ENCODE measurements at places on chromosomes 7 and 10.

DNA sequence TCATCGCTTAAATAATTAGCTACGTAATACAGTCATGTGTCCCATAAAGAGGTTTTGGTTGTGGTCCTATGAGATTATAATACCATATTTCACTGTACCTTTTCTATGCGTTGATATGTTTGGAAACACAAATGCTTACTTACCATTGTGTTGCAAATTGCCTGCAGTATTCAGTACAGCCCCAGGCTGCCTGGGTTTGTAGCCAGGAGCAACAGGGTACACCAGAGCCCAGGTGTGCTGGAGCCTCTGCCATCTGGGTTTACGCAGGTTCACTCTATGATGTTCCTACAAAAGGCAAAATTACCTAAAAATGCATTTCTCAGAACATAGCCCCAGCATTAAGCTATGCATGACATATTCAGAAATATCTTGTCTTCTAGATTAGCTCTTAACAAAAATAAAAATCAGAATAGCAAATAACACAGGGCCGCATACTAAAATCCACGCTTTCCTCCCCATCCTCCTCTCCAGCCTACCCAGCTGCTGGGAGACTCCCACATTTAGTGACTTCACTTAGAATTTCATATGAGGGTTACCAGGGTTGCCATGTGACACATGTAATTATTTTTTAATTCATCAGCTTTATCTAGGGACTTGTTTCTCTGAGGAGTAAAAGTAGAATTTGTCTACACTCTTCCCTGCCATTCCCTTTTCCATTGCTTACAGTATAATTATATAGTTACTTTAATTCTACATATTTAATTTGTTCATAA is 559.0 kb upstream of the ADARB2 start:
- no peak for DNase-seq

- DNase-seq: peak; percentile 11
Observed at GRCh38 chr10:117134306-117135025, 3.6 kb downstream of the VAX1 start.

GRCh38 chr7:15681631-15682030 is 4.9 kb downstream of the MEOX2 start:
- no peak for DNase-seq

GRCh38 chr7:77989981-77990566 is 191.5 kb downstream of the PHTF2 start:
- DNase-seq: peak; percentile 11

DNA sequence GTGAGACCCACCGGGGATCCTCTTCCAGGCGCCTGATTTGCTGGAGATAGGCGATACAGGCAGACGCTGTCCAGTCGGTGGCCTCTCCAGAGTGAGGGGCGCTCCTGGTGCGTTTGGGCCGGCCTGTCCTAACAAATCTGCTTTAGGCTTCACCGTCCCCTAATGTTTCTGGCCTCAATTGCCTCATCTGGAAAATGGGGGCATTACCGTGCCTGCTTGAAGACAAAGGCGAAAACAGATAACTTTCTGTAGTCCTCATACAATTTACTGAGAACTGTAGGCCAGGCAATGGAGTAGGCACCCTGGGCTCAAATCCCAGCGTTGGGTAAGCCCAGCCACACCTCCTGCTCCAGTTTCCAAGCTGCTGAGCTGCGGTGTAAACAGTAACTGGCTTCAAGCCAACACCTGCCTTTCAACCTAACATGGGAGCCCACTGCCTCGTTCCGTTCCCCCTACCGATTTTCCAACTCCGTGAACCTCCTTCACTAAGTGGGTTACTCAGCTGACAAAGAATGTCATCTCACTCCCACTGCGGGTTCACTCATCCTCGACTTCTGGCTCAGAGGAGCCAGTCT is 589 bp upstream of the ZFAND4 start:
- no peak for DNase-seq

GRCh38 chr7:82419200-82419599 is 24.4 kb downstream of the CACNA2D1 start:
- DNase-seq: no peak

DNA sequence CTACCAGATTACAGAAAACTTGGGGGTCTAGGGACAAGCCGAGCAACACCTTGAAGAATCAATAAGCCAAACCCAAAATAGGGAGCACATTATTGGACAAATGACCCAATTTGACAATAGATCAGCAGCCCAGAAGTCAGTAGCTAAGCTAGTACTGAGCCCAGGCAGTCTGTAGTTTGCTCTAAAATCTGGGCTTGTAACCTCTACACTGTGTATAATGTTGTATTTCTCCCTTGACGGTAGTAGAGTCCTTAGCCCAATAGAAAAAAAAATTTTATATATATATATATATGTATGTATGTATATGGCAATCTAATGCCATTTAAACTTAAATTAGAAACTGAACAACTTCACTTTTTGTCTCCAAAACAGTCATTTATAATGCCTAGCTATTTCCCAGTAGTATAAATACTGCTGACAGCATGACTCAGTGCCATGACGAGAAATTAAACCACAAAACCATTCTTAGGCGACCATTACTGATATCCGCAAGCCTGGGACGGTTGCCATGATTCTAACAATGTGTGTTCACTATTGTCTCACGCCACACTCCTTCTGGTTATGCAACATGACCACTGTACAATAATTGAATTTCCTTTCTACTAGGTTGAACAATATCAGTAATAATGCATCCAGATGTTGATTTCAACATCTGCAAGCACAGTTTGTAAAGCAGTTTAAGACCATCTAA is 110.5 kb downstream of the IPMK start:
- DNase-seq: no peak

- no peak for DNase-seq
Observed at GRCh38 chr10:22589851-22590514, 124.4 kb downstream of the PIP4K2A start.

DNA sequence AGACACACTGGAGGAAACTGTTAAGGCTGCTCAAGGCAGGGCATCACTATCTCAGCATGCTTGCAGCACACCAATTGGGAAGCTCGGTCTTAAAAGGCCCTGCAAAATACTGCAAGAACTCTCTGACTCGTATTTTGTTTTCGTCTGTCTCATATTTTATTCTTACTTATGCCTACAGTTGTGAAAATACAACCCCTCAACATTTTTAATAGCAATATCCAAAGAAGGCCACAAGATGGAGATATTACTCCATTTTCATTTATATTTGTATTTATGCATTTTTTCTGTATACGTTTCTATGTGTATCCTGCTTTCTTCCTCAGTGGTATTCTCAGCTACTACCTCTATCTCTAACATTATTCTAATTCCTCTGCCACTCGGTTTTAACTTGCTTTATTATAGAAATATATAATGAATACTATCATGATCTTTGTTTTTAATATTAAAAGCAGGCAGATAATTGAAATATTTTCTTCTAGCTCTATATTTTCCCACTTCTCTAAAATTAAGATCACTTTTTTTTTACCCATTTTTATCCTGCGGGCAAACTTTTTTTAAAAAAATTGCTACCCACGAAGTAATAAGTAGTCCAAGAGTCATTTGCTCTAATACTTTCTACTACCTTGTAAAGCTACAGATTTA is 10.0 kb downstream of the DNAJC1 start:
- DNase-seq: no peak

DNA sequence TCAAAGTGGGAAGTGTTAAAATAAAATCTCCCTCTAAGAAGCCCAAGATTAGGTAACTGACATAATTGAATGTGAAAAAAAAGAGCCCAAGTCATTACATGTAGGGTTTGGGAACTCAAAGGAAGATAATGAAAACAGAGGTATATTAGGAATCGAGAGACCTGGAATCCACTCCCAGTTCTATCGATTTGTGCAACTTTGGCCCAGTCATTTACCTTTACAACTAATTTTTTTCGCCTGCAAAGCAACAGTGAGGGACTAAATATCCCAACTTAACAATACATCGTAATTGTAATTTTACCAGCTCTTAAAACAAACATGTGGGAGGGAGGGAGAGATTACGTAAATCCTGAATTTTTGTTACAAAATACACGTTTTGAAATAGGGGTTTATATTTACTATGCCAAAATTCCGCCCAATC is 1.4 kb downstream of the MINDY3 start:
- no peak for DNase-seq

DNA sequence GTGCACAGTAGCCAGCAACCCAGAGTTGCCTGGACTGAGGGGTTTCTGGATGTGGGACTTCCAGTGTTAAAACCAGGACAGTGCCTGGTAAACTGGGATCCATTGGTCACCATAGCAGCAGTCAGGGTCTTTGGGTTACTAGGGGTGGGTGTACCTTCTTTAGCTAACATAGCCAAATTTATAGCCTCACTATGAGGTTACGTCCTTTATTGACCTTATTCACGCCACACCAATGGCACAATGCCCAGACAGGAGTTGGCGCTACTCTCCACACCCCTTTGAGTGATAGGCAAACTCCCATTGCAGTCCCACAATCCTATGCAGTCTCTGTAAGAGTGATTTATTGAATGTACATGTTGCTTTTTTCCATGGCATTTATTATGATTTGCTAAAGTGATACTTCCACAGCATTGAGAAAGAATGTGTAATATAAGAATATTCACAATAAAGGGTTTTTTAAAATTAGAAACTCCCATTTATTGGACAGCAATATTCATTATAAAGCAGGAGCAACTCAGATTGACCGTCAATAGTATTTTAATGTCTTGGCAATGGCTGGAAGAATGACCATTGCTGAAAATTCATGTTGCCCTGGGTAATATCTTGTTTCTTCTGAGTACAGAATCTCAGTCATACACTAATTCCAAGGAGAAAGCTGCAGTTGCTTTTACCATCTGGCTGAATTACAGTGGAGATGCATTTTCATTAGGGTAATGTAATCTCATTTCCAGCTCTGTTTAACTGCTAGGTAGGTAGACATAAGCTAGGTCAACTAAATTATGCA is 26.1 kb downstream of the IFIT5 start:
- no peak for DNase-seq

DNA sequence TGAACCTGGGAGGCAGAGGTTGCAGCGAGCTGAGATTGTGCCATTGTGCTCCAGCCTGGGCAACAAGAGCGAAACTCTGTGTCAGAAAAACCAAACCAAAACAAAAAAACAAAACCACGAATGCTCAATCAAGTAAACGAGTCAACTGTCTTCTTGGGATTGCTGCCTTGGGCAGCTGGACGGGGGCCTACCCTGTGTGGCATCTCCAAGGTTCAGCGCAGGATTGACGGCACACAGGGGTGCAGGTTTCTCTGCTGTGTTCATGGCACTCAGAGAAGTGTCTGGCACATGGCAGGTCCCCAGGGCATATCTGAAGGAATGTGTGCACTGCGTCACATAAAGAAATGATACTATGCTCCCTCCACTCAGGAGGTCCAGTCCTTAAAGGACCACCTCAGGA is 25.2 kb upstream of the CRYGN start:
- no peak for DNase-seq

DNA sequence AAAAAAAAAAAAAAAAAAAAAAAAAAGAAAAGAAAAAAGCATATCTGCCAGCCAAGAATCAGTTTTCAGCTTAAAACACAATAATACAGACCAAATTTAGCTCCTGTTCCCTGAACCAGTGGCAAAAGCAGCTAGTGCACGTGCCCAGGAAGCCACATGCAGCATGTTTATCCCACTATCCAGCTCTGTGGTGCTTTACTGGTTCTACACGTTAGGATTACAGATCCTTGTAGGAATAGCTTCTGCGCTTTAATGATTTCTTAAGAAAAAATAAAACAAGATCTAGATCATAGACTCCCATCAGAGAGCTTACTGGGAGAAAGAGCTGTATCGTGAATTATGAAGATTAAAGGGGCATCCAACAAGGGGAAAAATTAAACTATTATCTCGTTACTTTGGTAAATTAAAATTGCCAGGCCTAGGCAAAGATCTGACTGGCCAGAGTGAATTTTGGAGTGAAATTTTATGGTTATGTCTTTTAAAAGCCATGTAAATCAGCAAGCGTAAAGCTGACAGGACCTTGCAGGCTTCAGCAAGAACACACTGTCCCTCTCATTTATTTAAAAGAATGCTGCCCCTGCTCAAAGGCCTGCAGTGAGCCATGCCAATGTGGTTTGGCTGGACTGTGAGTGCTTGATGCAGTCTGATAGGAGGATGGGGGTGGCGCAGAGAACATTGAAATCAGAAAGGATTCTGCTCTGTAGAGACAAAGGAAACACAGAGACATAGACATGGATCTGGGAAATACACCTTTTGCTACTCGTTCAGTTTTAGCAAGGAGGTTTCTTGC is 177.3 kb upstream of the PHYHIPL start:
- DNase-seq: no peak

DNA sequence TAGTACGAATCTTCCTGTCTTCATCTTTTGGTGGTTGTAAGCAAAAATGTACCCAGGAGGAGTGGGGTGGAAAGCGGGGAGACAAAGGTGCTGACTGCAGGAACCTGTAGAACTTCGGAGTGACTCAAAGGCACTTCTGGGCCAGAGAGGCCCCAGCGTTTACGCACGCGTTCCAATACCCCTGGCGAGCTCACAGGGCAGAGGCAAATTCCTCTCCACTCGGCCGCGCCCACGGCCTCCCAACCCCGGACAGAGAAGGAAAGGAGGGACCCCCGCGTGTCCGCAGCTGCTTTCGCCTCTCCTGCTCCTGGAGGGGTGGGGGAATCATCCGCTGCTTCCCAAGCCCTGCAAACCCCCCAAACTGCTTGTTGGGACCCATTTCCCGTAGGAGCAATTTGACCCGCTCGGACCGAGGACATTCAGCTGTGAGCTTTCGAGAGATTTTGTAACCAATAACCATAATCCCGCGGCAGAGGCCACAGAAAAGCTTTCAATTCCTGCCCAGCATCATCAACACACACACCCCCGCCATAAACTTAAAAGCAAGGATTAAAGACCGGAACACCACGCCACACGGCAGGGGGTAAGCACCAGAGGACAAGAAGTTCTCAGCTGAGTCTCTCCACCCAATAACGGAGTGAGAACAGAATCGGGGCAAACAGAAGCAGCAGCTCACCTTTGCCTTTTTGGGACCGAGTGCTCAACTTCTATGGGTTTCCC is 2.3 kb downstream of the IGF2BP3 start:
- DNase-seq: peak; percentile 23

- DNase-seq: no peak
Observed at GRCh38 chr7:109844362-109844761, 1246.6 kb upstream of the LRRN3 start.

- DNase-seq: no peak
Observed at GRCh38 chr7:130500910-130501309, 9.0 kb downstream of the MEST start.

GRCh38 chr7:45174328-45174610 is 16.7 kb downstream of the RAMP3 start:
- no peak for DNase-seq

GRCh38 chr10:94315975-94316464 is 46.7 kb downstream of the NOC3L start:
- DNase-seq: no peak

DNA sequence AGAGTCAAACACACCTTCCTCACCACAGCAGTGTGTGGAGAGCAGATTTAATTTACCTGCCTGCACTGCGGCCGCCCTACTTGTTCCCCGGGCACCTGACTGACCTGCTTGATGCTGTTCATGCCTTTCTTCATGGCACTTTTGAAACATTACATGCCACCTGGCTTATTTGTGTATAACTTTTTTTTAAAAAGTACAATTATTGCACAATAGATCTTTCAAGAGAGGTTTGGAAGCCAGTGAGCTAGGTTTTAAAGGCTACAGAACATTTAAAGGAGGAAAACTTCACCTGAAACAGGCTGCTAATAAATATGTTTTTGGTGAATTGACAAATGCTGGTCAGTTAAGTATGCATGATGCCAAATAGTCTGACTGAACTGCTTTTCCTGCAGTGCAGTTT is 33.1 kb downstream of the SLC18A2 start:
- DNase-seq: no peak
